ENCODE measurements at places on chromosomes 1 and 21.

DNA sequence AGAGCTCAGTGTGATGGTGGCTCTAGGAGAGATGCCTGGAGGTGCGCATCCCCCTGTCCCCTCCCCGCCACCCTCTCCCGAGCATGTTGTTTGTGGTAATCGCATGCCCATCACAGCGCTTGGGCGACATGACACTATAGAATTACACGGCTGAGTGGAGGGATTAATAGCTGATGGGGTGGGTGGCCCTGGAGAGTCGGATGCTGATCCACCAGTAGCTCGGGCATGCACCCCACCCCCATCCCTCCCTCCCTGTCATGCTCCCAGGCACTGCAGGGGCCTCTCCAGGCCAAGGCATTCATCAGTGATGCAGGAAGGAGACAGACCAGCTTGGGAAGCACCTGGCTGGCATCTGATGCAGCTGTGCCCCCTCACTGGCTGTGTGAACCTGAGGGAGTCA, 159.0 kb upstream of the IGSF21 start:
- no peak for DNase-seq

- no peak for DNase-seq
Measured at GRCh38 chr1:167599957-167600581, 30.0 kb upstream of the RCSD1 start.

- no peak for DNase-seq
Measured at GRCh38 chr1:15616373-15617172, 685 bp upstream of the DDI2 start.

DNA sequence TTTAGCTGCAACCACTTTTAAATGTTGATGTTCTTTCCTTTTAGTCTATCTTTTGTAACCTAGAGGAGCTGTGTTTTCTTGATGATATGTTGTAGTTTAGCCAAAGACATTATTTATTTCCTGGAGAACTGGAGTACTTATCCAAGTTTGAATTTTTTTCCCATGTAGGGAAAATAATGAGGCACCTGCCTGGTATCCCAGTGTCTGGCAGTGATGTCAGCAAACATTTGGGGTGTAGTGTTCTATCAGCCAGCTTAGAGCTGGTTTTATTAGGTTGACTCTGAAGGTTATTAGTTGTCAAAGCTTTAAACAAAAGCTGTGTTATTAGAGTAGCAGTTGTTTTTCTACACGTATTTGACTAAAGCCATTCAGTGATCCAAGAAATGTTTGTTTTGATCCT, 3.2 kb downstream of the CTPS1 start:
- no peak for DNase-seq

DNA sequence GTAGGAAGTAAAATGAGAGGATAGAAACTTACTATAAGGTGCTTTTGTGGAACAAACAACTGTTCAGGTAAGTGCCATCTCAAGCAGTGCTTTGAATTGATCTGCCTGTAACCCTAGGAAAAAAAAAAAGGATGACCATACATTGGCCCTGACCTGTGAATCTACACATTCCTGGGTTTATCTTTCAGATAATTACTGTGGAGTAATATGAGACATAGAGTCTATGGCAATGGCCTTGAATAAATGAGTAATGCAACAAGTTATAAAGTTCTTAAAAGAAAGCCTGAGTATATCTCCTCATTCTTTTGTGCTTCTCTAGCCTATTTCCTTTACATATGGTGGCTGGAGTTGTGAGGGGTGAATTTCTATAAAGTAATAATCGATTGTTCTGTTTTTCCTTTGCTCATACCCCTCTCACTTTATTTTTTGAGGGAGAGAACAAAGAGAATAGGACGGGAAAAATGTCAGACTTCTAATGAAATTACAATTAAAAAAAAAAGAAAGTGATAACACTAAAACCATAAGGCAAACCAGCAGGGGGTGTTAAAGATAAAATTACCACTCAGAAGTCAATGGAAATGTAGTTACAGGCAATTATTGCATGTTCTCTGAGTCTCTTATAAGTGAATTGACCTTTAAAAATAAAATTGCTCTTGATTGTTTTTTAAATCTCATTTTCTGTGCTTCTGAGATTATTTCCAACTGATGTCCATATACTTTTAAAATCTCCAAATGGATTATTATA, 12.4 kb upstream of the ATP1A1 start:
- DNase-seq = no peak

GRCh38 chr21:21246007-21246406, 247.8 kb downstream of the NCAM2 start:
- no peak for DNase-seq

DNA sequence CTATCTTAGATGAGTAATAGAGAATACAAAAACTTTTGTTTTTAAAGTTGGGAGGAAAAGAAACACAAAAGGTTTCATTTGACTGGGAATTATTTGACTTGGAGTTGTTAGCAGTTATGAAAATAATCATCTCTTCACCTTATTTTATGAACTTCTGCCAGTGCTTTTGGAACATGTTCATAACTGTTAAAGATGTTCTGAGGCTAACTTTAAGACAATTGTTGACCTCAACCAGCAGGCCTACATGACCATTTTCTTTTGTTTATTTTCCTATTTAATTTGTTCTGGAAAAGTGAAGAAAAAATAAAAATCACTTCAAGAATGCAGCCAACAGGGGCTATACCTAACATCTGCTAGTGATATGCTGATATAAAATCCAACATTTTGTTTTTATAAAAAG, 37.4 kb downstream of the JAM2 start:
- no peak for DNase-seq

GRCh38 chr1:51736702-51737101, 119.8 kb downstream of the OSBPL9 start:
- peak; percentile 25 for DNase-seq

DNA sequence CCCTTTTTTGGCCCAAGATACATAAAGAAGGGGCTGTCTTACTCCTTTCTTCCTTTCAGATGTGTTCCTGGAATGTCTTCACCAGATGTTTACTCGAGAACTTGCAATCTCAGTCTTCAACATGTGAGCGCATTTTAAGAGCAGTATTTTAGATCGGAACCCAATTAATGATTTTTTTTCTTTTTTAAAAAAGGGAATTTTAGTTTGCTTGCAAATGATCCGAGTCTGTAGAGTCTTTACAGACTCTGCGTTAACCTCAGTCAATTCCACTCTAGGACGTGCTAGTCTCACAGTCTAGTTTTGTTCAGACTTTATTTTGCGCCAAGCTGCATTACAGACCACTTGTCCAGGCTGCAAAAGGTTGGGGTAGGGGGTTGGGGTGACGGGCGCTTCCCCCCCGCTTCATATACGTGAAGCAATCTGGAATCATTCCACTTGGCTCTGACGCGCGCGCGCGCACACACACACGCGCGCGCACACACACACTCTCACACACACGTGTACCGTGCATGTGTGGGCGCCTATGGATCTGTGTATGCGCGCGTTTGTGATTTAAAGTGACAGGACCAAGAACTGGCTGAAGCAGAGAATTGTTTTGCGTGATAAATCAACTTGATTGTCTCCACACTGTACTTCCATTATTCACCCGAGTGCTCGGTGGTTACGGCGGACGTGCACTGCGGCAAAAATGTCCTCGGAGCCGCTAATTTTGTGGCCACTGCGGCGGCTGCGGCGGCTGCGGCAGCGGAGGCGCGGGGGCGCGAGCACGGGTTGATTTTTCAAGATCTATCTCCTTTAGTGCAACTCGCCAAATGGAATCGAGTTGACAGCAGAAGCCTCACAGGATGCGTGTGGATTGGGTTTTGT, 25.6 kb upstream of the NFIA start:
- no peak for DNase-seq

- peak; percentile 56 for DNase-seq
Measured at GRCh38 chr1:169312084-169312954, 55.3 kb downstream of the NME7 start.

DNA sequence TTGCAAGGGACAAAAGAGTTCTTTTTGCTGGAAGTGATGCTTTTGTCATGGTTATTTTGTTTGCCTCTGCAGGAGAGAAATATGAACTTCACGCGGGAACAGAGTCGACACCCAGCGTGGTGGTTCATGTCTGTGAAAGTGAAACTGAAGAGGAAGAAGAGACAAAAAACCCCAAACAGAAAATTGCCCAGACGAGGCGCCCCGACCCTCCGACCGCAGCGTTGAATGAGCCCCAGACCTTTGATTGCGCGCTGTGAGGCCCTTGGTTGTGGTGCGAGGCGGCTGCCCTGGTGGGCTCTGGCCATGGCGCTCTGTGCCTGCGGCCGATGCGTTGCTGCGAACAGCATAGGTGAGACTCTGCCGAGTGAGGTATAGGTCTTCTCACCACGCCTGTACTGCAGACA, 20.9 kb upstream of the NCMAP start:
- no peak for DNase-seq

DNA sequence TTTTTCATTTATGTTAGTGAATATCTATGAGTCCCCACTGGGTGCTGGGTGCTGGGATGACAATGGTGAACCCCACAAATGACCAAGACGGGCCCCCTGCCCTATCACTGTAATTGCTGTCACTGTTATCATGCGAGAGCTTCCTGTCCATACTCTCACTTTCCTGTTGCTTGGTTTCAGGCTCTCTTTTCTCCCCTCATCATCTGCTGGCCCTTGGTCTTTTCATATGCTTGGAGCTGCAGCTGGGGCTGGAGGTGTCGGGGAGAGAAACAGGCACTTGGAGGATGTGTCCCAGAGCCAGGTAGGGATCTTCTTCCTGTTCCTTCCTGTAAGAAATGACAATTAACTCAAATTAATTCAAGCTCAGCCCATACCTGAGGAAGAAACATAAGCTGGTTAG, 348.0 kb downstream of the PTPRU start:
- DNase-seq = no peak

- DNase-seq = no peak
Measured at GRCh38 chr1:33986390-33987095, 122.7 kb downstream of the HMGB4 start.

DNA sequence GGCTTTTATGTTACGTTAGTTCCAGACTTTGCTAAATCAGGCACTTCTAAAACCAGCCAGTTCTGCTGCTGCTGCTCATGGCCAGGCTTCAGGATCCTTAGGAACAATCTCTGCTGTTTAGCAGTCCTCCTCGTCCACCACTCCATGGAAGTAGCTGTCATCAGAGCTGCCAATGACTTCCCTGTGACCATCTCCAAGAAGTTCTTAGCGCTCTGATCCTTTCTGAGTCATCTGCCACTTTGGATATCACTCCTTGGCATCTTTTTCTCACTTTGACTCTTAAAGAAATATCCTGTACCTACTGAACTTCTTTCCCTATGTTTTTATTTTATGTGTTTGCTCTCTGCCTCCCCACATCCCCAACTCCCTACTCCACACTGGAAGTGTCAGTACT, 14.7 kb upstream of the IRF2BP2 start:
- DNase-seq = no peak

- DNase-seq = no peak
Measured at GRCh38 chr1:36108314-36108713, 16.7 kb downstream of the COL8A2 start.

- DNase-seq = no peak
Measured at GRCh38 chr1:201422436-201423030, 1.0 kb upstream of the TNNI1 start.

GRCh38 chr21:26167593-26167992, 3.0 kb downstream of the APP start:
- no peak for DNase-seq

GRCh38 chr1:2136386-2137235, 58.0 kb downstream of the FAAP20 start:
- no peak for DNase-seq

DNA sequence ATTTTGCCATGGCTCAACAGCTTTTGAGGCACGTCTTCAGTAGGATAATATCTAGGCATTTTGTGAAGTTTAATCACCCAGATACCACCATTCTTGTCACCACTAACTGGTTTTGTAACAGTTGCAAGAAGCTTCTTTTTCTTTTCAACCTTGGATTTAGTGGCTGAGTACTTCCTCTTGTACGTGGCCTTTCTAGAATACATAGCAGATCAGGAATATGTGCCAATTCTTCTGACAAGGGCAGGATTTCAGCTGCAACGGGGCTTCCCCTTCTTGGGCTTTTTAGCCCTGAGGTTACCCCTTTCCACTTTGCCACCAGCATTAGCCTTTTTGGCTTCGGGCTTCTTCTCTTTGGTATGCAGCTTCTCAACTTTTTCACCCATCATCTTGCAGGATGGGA, 79.3 kb upstream of the WARS2 start:
- DNase-seq = no peak

DNA sequence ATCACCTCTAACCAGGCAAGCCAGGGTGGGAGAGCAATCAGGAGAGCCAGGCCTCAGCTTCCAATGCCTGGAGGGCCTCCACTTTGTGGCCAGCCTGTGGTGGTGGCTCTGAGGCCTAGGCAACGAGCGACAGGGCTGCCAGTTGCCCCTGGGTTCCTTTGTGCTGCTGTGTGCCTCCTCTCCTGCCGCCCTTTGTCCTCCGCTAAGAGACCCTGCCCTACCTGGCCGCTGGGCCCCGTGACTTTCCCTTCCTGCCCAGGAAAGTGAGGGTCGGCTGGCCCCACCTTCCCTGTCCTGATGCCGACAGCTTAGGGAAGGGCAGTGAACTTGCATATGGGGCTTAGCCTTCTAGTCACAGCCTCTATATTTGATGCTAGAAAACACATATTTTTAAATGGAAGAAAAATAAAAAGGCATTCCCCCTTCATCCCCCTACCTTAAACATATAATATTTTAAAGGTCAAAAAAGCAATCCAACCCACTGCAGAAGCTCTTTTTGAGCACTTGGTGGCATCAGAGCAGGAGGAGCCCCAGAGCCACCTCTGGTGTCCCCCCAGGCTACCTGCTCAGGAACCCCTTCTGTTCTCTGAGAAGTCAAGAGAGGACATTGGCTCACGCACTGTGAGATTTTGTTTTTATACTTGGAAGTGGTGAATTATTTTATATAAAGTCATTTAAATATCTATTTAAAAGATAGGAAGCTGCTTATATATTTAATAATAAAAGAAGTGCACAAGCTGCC, 19.8 kb downstream of the CSF1 start:
- no peak for DNase-seq

DNA sequence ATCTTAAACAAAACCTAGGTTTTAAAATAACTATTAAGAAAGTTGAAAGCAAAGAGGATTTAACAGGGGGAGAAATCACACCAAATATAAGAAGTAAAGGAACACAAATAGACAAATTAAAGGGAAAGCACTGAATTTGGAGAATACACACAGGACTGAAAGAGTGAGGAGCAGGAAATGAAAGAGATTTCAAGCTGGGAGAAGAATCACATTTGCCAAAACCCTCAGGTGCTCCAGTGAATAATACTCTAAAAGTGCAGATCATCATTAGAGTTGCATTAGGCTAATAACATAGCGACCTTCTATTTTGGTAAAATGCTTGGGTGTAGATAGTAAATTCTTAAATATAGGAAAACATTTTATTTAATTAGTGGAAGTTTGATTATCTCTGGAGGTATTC, 127.5 kb downstream of the TNNI3K start:
- DNase-seq = no peak

DNA sequence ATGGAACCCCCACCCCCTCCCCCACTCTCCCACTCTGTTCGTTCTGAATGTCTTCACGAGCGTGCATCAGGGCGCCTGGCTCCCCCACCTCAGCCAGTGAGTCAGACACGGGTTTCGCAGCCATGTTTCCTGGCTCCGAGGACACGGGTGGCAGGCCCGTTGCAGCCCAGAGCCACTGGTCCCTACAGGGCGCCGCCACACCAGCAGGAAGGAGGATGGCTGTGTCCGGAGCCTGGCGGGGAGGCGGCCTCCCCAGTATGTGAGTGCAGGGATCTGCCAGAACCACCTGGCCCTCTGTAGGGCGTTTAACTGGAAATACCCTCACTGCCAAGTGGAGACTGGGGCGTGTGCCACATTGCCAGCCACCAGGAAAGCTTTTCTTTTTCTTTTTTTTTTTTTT, 18.5 kb downstream of the CSTB start:
- DNase-seq = no peak

Measured in keratinocyte (primary cell).